ENCODE measurements at places on chromosomes 7 and 10.

DNA sequence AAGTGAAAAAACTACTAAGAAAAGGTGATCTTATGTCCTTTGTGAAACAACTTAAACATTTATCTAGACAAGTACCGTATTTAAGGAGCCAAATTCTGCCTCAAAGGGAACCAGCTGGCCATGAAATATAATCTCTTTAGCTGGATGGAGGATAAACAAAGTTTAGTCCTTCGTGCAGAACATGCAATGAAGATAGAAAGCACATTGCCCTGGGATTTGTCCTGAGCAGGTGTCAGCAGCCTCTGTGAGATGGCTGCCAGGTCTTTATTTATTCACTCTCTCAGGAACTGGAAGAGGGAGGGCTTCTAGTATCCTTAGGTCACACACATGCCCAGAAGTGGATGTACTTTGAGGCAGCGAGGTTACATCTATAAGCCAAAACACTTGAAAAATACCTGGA, 57.4 kb upstream of the CASD1 start:
- no peak for DNase-seq

DNA sequence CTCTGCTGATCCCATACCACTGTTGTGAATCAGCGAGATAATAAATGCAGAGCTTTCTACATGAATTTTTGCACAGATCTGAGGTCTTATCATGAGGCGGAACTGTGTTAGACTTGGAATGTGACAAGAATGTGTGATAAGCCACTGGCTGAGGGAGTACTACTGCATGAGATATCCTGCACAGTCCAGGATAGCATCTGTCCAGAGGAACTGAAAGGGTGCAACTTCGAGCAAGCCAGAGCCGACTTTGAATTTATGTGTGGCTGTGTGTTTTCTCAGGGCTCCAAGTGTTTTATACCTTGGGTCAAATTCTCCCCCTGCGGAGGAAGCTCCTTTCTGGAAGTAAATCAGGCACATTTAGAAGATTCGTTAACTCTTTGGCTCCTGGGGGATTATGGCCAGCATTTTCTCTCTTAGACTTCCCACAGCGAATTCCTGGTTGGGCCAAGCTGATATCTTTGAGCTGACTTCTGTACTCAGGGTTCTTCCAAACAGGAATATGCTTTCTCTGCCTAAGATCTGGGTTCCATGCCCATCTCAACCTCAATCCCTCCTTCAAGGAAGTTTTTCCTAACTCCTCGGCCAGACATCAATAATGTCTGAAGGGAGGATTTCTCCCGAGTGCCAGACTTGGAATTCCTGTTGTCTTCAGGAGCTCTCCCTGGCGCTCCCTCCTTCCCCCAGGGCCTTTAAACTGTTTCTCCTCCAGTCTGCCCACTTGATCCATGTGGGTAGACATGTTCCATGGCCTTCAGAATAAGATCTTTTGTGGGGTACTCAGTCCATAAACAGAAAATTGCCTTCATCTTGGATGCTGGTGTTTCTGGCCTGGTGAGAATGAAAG, 2.5 kb upstream of the MEST start:
- DNase-seq, result no peak

- no peak for DNase-seq
Observed at GRCh38 chr10:24944512-24945255, 7.7 kb downstream of the PRTFDC1 start.

GRCh38 chr10:15783941-15784636, 64.4 kb upstream of the ITGA8 start:
- no peak for DNase-seq

GRCh38 chr10:43260117-43260761, 6.6 kb downstream of the RASGEF1A start:
- DNase-seq, result peak; percentile 41

DNA sequence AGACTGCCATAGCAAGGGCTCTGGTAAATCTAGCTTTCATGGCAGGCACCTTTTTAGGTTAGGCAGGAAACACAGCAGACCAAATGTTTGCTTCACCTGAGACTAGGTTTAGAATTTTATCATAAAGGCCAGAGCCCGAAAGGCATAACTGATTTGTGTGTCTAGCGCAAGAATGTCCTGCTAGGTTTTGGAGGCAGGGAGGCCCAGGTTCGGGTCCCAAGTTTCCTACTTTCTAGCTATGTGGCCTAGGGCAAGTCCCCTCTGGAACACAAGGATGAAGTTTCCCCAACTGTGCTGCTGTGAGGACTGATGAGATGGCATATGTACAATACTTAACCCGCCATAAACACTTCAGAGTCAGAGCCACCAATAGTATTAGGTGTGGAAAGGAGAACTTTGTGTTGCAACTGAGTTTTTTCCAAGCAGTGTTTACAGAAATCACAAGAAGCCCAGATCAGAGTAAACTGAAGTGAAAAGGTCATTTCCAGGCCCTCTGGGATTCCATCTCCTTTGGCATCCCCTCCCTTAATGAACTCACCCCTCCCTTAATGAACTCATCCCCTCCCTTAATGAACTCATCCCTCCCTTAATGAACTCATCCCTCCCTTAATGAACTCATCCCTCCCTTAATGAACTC, 244.9 kb downstream of the SKAP2 start:
- no peak for DNase-seq

DNA sequence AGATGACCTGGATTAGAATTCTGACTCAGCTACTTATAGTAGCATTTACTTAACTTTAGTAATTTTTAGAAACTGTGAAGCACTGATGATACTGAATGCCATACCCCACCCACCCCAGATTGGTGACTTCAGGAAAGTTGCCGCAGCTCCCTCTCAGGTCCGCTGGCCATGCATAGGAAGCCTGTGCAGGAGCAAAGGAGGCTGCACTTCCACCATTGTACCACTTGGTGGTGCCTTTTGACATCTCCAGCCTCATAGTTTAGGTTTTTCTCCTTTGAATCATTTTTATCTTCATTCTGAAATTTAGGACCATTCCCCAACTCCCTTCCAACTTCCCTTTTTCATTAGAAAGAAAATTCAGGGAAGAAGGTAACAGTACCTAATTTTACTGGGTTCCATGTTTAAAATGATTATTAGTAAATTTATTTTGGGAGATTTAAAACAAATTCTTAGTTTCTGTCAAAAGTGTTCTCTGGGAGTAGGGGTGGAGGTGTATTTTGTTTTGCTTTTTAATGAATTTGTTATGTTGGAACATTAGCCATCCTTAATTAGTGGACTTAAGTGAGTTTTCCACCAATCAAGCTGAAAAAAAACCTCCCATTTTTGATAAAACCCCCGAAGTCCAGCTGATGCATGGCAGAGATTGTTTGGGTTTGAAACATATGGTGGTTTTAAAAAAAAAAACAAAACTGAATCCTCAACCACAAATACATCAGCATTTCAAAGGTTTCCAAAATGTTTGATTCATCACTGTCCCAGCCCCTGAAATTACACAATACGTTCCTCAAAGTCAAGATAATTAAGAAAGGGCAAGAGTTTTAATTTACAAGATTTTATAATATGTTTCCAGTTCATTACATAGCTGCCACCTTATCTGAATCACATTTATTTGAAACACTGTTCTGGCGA, 109.6 kb downstream of the WNT2 start:
- peak; percentile 62 for DNase-seq

GRCh38 chr10:26573674-26574073, 123.8 kb upstream of the PDSS1 start:
- no peak for DNase-seq

DNA sequence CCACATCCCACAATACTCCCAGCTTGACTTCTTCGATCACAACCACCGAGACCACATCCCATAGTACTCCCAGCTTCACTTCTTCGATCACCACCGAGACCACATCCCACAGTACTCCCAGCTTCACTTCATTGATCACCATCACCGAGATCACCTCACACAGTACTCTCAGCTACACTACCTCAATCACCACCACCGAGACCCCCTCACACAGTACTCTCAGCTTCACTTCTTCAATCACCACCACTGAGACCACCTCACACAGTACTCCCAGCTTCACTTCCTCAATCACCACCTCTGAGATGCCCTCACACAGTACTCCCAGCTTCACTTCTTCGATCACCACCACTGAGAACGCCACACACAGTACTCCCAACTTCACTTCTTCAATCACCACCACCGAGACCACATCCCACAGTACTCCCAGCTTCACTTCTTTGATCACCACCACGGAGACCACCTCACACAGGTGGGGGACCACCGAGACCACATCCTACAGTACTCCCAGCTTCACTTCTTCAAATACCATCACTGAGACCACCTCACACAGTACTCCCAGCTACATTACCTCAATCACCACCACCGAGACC, 8.6 kb downstream of the MUC3A start:
- DNase-seq, result no peak

DNA sequence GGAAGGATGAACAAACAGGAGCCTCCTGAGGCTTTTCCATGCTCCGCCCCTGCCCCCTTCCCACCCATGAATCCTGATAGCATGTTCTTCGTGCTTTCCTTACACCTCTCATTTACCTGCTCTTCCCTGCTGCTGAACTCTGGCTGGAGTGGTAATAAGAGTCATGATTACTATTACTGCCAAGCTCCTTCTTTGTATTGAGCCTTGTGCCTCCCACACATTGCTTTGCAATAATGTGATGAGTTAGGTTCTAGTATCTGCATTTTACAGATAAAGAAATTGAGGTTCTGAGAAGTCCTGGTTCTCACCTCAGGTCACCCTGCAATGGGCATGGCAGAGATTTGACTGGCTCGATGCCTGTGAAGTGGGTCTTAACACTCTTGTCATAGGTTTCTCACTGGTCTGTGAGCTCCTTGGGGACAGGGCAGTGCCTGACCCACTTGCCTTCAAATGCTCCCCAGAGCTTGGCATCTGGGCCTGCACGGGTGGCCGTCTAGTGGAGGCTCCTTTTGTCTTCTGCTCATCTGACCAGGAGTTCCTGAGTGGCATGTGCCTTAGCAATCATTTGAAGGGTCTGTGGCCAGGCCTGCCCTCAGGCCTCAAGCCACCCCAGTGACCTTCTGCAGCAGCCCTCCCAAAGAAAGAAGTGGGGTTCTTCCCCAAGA, 309.2 kb upstream of the ZMIZ1 start:
- DNase-seq, result no peak

DNA sequence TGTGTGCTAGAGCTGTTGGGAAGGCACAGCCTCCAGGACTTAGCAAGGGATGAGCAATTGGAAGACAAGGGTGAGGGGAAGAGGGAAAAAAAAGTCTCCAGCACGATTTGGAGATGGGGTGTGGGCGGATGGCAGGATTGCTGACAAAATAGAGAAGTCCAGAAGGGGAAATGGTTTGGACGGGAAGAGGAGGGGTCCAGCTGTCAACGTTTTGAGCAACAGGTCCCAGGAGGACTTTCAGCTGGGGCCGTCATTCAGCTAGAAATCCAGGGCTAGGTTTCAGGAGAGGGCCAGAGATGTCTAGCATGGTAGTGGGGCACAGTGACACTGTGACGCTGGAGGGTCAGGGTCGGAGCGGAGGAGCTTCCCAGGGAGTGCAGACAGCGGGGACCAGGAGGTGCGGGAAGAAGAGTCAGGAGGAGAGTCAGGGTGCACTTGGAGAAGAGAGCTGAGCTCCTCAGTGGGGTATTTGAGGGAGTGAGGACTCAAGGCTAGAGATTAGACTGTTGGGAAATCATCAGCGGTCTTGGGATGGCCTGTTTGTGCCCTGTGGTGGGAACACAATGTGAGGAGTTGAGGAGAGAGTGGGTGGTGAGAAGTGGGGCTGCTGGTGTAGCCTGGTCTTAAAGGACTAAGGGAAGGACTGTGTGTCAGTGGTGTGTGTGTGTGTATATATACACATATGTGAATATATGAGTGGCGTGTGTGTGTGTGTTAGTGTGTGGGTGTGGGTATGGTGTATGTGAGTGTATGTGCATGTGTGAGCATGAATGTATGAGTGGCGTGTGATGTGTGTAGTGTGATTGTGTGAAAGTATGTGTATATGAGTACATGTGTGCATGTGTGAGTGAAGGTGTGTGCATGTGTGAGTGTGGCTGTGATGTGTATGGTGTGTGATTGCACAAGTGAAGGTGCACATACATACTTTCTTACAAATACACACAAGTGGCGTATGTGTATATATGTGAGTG, 3.8 kb downstream of the ZYX start:
- DNase-seq, result no peak

DNA sequence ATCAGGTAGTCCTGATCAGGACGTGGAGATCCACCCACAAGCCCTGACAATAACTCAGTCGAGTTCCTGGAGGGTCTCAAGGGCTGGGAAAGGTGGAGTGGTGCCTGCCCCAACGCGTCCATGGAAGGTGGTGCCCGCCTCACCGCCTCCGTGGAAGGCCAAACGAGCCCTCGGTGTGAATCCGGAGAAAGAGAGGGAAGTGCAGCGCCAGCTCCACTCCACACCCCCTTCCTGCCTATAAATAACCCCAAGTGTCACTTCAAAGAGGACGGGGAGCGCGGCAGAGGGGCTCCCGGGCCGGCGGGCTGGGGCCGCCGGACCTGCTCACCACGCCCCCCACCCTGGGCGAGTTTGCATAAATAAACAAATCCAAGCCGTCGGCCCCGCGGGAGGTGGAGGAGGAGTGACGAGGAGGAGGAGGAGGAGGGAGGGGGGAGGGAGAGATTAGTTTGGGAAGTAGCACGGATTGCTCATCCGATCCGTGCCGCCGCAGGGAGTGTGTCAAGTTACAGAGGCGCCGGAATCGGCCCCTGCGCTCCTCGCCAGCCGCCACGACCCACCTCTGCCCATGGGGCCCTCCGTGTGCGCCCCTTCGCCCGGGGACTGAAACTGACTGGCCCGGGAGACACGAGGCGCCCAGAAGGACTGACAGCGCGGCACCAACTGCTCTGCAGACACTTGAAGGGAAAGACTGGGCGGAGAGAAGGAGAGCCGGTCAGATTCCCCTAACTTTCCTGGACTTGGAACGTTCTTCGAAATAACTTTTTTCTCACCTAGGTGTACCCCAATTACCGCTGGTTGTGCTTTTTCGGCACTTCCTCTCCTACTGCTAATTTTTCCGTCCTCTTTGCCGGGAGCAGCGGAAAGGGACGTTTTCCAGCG, at the start of gene COL13A1:
Gene COL13A1, plus strand, starts transcription at position 473 of the 882 bp plus-strand sequence. CDS start 518 bp downstream, outside the sequence.
- DNase-seq, result no peak

- DNase-seq, result no peak
Observed at GRCh38 chr7:37488163-37488764, 39.6 kb upstream of the ELMO1 start.

DNA sequence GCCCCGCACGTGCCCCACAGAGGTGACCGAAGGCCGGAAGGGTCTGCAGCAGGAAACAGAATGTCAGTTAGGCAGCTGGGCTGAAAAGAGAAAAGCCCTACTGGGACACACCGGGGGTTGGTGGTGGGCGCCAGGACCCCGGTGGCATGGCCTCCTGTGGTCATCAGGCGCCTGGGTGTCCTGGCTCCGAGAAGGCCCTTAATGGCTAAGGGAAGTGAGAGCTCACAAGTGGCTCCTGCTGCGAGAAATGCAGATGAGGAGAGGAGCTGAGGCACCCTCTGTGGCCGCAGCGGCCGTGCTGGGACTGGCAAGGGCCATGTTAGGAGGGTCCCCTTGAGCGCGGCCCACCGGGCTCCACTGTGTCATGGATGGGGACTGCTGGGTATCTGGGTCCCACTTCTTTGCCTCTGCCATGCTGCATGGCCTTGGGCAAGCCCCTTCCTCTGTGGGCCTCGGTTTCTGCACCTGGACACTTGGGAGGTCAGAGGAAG, 79.2 kb upstream of the GNA12 start:
- no peak for DNase-seq

- DNase-seq, result peak; percentile 71
Observed at GRCh38 chr10:74585231-74586087, 240.9 kb upstream of the KAT6B start.

GRCh38 chr7:19754521-19755116, 18.8 kb downstream of the TMEM196 start:
- no peak for DNase-seq
